Hepatic stellate cell (primary cell): ENCODE measurements at places on chromosomes 12 and 14.
A peak's percentile ranks its signal among the peaks of the same experiment; 100 is the strongest.

DNA sequence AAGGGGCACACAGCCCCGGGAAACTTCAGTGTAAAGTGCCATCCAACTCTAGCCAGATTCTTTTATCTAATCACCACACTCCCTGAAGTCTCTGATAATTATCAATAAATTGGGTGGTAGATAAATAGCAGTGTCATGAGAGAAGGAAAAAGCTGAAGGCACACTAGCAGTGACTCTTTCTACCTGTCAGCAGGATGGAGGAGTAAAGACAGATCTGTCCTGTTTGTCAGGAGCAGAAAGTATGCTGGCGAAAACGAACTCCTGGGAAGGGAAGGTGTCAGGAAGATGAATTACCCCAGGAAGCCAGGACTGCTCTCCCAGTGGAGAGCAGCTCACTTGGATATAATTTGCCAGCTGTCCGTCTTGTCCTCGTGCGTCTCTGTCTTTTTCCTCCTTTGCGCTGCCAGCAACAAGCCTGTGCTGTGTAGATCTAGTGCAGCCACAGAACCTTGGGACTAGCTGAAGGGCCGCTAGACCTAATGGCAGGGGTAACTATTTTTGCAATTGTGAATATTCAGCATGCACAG lies 981.9 kb downstream of the DIO2 start:
- no peak for DNase-seq

GRCh38 chr12:109098651-109099050 lies 1.3 kb downstream of the UNG start:
- peak; percentile 27 for DNase-seq

DNA sequence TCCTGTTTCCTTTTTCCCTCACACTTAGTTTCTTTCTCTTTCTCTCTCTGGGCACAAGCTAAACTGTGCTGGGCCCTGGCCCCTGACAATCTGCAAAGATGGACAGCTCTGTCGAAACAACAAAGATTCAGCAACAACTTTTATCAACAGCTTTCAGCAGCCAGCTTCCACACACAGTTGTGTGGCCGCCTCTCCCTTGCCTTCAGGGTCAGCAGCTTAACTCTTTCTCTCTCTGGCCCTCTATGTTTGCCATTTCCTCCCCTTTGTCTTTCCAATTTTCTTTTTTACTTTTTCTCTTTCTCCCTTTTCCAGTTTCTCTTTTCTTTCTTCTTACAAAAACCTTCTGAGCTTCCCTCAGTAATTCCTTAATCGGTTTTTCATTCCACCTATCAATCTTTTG lies 43.3 kb downstream of the IQSEC3 start:
- no peak for DNase-seq

DNA sequence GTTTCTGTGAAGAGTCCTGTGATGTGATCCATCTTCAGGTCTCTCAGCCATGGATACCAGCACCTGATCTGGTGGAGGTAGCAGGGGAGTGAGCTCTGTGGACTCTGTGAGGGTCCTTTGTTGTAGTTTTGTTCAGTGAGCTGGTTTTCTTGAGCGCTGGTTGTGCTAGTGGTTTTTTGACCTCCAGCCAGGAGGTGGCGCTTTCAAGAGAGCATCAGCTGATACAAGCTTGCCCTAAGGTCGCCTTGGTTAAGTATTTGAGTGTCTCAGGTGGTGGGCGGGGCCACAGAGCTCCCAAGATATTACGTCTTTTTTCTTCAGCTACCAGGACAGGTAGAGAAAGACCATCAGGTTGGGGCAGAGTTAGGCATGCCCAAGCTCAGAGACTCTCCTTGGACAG lies 139.7 kb downstream of the TTLL5 start:
- DNase-seq, result no peak

DNA sequence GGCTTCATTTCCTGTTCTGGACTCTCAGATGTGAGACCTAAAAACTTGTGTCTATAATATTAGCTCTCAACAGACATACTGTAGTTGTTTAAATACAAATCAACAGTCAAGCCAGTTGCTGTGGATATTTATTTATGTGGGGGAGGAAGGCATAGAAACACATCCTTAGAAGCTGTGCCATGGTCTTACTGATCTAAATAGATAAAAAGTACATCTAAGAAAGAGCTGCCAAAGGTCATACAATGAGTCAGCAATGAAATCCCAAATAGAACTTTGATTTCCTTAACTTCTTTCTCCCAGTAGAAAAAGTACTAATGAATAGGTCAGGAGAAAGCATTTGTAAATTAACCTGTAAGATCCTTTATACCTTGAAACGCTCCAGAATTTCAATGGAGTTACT lies 185.1 kb downstream of the AKAP6 start:
- no peak for DNase-seq

GRCh38 chr12:92133795-92134637 lies 11.6 kb downstream of the BTG1 start:
- no peak for DNase-seq

DNA sequence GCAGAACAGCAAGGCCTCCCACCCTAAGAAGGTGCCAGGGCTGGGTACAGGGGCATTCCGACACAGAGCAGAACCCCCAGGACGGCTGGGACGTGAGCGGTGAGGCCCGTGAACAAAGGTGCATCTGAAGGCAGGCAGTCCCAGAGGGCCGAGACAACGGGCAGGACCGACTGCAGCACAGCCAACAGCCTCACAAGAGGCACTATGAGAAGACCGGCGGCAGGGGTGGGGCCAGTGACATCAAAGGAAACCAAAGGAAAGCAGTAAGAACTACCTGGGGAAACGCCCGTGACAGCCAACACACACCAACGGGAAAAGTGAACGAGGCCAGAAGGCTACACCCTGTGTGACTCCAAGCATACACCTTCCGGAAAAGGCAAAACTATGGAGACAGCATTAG lies 9.1 kb downstream of the BTBD6 start:
- no peak for DNase-seq

DNA sequence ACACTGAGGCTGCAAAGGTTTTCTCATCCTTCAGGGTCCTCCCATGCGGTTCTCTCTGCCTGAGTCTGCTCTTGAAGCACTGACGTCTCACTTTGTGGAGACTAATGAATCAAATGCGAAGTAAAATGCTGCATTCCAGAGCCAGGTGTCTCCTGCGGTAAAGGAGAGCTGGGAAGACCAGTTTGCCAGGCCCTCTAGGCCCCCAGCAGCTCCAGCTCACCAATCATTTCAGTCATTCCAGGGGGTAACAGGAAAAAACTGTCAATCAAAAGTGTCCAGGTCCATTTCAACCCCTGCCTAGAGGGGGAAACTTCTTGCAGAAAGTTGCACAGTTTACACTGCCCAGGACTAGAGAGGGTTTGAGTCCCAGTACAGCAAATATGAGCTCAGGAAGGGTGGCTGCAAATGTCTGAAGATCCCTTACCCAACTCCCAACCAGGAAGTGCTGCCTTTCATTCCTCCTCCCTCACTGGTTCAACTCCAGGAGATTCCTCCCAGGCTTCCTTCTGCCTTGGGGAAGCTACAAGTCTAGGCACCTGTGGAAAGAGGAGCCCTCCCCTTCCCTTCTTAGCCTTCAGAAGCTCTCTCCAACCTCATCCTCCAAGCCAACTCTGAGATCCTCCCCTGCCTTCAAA lies 2.7 kb upstream of the NXPH4 start:
- no peak for DNase-seq

DNA sequence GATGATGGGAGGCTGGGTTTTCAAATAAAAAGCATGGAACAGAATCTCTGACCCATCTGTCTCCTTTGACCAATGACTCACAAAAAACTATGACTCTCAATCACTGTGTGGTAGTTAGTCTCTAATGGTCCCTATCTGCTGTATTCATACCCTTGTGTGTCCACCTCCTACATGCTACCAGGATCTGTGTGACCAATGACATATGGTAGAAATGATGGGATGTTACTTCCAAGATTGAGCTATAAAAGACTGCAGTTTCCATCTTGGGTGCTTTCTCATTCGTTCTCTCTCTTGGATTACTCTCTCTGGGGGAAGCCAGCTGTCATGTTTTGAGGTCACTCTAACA lies 144.7 kb upstream of the BTG1 start:
- DNase-seq, result peak; percentile 47

DNA sequence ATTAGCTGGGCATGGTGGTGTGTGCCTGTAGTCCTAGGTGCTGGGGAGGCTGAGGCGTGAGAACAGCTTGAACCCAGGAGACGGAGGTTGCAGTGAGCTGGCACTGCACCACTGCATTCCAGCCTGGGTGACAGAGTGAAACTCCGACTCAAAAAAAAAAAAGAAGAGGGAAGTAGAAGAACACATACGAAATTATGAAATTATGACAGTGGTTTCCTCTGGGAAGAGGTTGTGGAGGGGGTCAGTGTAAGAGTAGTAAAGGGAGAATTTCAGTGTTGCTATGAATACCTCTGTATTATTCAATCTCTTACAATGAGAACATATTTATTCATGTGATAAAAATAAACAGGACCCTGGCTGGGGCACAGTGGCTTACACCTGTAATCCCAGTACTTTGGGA lies 24.7 kb upstream of the CSRNP2 start:
- DNase-seq, result no peak

DNA sequence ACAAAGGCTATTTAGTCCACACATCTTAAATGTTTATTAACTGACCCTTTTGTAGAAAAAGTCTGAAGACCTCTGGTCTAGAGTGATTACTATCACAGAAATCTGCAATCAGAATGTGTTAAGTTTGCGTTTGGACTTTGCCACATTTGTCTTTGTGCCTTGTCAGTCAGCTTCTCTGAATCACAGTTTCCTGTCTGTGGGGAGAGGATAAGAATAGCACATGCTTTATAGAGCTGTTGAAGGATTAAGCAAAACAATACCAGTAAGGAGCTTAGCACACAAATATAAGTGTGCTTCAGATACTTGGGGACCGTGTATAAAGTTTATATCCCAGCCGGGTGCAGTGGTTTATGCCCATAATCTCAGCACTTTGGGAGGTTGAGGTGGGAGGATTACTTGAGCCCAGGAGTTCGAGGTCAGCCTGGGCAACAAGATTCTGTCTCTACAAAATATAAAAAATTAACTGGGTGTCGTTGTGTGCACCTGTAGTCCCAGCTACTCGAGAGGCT lies 63.0 kb upstream of the BTG1 start:
- DNase-seq, result peak; percentile 16

GRCh38 chr12:40208707-40209446 lies 15.9 kb upstream of the LRRK2 start:
- DNase-seq, result no peak

- no peak for DNase-seq
Measured at GRCh38 chr12:86050010-86050409, 175.9 kb downstream of the NTS start.

DNA sequence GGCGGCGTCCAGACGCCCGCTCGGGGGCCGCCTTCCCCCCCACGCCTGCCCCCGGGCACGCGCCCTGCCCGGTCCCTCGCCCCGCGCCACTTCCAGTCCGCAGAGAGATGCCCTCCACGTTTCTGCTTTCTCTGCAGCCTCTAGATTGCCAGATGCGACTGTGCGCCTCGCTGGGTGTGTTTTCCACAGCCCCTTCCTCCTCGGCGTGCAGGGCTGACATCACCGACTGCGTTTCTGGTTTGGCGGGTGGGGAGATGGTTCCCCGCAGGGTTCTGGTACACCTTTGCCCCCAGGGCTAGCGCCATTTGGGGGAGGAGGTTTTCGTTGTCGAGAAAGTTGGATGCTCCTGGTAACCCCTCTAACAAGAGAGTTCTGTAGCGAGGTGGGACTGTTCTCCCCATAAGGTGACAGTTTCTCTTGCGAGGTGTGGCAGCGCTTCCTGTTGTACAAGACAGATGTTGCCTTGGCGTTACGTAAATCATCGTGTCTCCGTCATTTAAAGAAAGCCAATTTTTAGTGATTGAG lies 1.5 kb downstream of the CALM1 start:
- peak; percentile 25 for DNase-seq

GRCh38 chr12:27780612-27781408 lies 774 bp upstream of the MANSC4 start:
- DNase-seq, result peak; percentile 35

- DNase-seq, result no peak
Measured at GRCh38 chr12:54622463-54623183, 12.1 kb downstream of the LACRT start.

GRCh38 chr12:80838024-80838658 lies 99.6 kb downstream of the LIN7A start:
- no peak for DNase-seq

GRCh38 chr12:80834724-80835123 lies 103.0 kb downstream of the LIN7A start:
- no peak for DNase-seq

- no peak for DNase-seq
Measured at GRCh38 chr14:86739761-86740160, 1209.8 kb downstream of the FLRT2 start.

DNA sequence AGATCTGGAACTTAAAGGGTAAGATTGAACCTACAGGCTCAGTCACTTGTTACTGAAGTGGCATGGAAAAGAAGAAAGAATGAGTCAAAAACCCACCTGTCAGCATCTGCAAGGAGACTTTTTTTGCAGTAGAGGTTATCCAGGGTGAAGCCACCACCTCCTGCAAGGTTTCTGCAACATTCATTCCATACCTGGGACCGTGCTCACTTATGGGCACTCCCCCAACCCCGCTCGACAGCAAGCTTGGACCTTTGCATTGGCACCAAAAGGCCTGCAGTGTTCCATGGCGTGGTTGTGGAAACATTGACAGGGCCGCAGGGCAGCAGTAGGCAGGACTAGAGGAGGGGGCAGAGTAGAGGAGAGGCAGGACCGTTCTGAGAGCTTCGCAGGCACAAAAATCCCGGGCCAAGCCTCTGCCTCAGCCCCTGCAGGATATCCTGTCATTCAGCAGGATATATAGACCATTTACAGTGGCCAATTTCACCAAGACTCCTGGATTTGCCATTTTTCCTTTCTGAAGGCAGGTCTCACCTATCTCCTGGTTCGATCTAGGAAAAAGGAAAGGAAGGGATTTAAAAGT lies at the start of gene STAB2:
Gene STAB2, plus strand, starts transcription at position 483 of the 580 bp plus-strand sequence. CDS start 204 bp downstream, outside the sequence.
- no peak for DNase-seq

DNA sequence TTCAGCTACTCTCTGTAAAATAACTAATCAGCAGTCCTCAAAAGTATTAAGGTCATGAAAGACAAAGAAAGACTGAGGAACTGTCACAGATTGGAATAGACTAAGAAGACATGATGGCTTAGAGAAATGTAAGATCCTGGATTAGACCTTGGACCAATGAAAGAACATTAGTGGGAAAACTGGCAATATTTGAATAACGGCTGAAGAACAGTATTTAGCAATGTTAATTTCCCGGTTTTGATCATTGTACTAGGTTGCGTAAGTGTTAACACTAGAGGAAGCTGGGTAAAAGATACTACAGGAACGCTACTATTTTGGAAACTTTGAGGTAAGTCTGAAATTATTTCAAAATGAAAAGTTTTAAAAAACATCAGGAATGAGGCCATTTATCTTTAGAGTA lies 98.8 kb upstream of the RESF1 start:
- no peak for DNase-seq
